ENCODE measurements at places on chromosomes 16 and 17.

DNA sequence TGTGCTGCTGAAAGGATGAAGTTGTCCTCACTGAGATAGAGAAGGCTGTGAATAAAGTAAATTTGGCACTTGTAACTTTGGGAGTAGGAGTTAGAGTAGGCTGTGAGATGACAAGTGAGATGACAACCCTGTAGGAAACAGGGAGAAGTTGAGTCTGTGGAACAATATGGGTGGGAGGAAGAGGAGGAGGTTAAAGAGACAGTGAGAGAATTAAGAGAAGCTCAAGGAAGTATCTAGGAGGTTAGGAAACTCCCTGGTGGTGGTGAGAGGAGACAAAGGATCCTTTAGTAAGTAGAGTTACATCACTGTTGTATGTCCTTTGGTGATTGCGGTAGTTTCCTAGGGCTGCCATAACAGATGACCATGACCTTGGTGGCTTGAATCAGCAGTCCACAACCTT lies 10.7 kb upstream of the HSD17B2 start:
- DNase-seq, result no peak

DNA sequence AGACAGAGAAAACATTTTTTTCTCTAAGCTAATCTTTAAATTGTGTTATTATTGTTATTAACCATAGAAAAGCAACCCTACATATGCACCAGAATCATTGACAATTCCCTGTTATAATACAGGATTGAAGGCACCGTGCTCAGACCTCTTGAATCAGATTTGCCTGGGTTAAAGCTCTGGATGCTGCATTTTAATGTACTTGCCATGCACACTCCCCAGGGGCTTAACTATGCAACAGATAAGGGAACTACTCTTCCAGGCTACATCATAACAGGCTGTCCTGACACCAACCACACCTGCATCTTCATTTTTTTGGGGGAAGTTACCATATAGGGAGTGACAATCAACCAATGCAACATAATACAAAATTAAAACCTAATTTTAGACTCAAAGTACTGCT lies 1187.6 kb upstream of the CDH8 start:
- no peak for DNase-seq

DNA sequence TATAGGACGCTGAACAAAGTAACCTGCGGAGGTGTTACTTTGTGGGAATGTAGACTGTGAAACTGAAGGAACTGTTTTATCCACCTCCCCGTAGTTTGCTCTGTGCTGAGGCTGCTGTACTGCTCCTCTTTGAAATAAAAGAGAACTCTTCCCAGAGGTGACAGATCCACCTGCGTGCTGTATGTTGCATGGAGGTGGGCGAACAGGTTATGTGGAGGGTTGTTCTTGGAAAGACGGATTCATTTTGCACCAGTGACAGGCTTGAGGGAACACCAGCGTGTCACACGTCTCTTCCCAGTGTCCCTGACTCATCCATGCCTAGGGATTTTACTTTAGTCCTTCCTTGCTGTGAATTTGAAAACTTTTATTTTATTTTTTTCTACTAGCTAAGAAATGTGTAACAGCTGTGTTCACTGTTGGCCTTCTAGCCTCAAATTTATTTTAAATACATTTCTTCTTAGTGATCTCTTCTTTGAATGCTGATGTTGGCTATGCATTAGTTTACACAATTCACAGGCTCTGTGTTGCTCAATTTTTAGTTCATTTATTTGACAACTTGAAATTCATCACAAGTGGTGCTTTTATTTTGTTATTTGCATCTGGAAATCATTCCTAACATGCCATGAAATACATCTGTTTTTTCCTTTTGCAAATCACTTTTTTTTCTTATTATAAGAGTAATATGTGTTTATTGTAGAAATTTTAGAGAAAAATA lies 512.4 kb downstream of the CDH13 start:
- no peak for DNase-seq

- no peak for DNase-seq
These were observed 146.2 kb downstream of the ENGASE start for GRCh38 chr17:79220713-79221291.

DNA sequence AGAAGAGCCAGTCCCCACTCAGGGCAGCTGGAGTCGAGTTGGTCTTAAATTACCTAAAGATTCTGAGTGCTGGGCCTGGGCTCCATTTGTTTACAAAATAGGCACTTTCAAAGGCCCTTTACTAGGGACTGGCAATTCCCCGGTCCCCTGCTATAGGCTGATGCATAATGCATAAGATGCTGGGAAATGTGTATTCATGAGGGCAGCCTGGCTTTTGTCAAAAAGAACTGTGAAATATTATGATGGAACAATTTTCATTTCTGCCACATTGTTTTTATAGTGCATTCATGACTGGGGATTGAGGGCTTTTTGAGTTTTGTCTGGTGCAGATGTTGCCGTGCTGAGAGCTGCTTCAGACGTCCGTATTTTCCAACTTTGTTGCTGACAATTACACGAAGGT lies 617.0 kb upstream of the CDH5 start:
- no peak for DNase-seq

DNA sequence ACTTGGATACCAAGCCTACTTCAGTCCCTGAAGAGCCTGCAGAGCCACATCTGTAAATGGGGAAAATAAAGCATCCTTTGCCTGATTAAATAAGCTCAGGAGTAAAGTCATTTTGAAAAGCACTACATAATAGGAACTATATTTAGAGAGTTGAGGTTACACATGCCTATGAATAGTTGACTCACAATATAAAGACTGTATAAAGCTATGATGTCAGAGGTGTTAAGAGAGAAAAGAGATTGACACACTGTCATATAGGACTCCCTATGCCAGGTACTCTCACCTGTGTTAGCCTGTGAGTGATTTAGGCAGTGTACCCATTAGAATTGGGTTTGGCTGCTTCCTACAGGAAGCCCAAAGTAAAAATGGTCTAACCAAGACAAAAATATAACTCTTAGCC lies 87.7 kb upstream of the CRHR1 start:
- no peak for DNase-seq

Measured in NCI-H226 (cell line).